ENCODE measurements at places on chromosomes 7 and 10. TPM values are rescaled to one million over a fixed set of nuclear protein-coding genes. Genes with fewer than 3 reads are reported as not detected.

DNA sequence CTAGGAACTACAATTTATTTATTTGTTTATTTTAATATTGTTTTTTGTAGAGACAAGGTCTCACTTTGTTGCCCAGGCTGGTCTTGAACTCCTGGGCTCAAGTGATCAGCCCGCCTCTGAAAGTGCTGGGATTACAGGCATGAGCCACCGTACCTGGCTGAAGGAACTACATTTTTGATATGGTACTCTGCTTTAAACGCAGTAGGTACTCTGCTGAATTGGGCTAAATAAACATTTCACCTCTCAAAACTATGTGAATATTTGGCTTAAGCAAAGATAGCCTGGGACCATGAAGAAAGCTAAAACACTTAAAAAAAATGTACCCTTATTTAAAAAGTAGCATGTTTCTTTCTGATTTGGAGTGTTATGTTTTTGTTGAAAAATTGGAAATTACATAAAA lies 138.2 kb downstream of the ADK start:
- no peak overlapping the region for H3K4me3 ChIP-seq
- no peaks in the 10 kb centered on the region for H3K27me3 ChIP-seq
- H3K4me1 ChIP-seq: peaks cover 10% of the 10 kb centered on the region
- DNase-seq: no peak

GRCh38 chr7:24722386-24723177 lies 34.7 kb downstream of the GSDME start:
- no peaks in the 10 kb centered on the region for H3K27me3 ChIP-seq
- no peak overlapping the region for H3K27ac ChIP-seq
- DNase-seq: no peak
- no peaks in the 10 kb centered on the region for H3K36me3 ChIP-seq
- H3K4me3 ChIP-seq: no peak overlapping the region
- H3K4me1 ChIP-seq: no peaks in the 10 kb centered on the region

DNA sequence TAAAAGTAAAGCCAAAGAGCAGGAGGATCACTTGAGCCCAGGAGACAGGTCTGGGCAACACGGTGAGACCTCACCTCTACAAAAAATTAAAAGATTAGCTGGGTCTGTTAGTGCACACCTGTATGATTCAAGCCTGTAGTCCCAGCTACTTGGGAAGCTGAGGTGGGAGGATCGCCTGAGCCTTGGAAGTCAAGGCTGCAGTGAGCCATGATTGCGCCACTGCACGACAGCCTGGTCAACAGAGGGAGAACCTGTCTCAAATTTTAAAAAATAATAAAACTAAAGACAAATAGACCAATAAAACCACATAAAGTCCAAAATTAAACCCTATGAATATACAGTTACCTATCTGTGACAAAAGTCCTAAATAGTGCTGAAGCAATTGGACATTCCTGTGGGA lies 3.2 kb downstream of the LMBR1 start:
- no peak overlapping the region for H3K27ac ChIP-seq
- H3K27me3 ChIP-seq: no peaks in the 10 kb centered on the region
- no peak for DNase-seq

GRCh38 chr10:101709359-101710058 lies 14.5 kb upstream of the FBXW4 start:
- H3K27ac ChIP-seq: no peak overlapping the region
- H3K4me1 ChIP-seq: no peaks in the 10 kb centered on the region
- DNase-seq: no peak

Gene SPRN
- not detected for total RNA-seq

Gene SUN3
- not detected for total RNA-seq

Gene DIP2C
- total RNA-seq: 15.1 TPM

DNA sequence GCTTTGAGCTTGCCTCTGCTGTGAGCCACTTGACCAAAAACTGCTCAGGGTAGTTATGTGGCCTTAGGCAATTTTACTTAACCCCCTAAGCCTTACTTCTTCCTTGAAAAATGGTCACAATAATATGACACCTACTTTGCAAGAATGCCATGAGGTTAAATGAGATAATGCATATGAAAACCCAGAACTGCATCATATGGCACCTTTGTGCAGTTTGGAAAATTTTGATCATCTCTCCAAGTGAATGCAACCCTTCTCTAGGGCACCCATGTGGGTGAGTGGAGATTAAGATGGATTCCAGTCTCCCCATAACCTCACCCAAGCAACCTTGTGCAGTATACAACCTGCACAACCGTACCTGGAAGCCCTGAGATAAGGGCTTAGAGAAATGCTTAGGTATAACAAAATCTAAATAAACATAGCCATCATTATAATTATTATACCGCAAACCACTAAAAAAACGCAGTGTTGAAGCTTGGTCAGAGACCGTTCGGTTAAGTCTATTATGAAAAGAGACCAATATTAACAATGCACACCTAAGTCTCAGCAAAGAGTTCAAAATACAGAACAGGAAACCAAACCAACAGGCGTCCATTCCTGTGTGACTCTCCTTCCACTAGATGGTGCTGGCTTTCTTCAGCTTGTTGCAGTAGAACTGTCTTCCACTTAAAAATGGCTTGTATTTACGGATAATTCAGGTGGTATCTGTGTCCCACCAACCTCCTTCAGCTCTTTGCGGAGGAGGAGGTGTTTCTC lies 21.0 kb upstream of the ASB15 start:
- no peaks in the 10 kb centered on the region for H3K36me3 ChIP-seq
- DNase-seq: no peak
- H3K27ac ChIP-seq: no peak overlapping the region
- H3K27me3 ChIP-seq: no peaks in the 10 kb centered on the region
- no peaks in the 10 kb centered on the region for H3K4me1 ChIP-seq

- H3K27me3 ChIP-seq: no peaks in the 10 kb centered on the region
- no peaks in the 10 kb centered on the region for H3K36me3 ChIP-seq
- no peak within 1 kb of the TSS for H3K27ac ChIP-seq
- H3K4me1 ChIP-seq: no peaks in the 10 kb centered on the region
- no peak for DNase-seq
Measured at GRCh38 chr7:142961973-142962926, at the start of gene KEL. TSS of gene KEL (minus strand) at chr7:142962363. CDS start at chr7:142962206, 157 bp downstream.
